NCI-H1417 treated with DMSO at 0.1 percent for 48 hours (cell line): ENCODE measurements at places on chromosomes 1 and 21.
A peak's percentile ranks its signal among the peaks of the same experiment; 100 is the strongest.

DNA sequence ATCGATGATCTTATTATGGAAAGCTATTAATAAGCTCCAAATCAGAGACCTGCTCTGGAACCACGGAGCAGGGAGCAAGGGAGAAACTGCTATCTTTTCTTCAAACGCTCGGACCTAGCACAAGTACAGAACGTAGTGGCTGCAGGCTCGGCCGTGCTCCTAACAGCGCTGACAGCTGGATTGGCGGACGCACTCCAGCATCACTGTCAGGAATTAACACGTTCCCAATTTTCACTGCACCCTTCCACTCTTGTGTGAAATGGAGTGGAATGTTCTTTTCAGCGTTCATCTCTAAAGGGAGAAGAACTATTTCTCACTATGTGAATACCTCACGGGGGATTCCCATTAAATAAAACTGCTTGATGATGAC lies 106.9 kb downstream of the ZNF281 start:
- no peak for DNase-seq

GRCh38 chr1:52400131-52400530 lies 4.1 kb downstream of the ORC1 start:
- no peak for DNase-seq

- no peak for DNase-seq
Observed at GRCh38 chr1:93864175-93864574, 14.8 kb downstream of the DNTTIP2 start.

GRCh38 chr1:193406901-193407300 lies 220.5 kb upstream of the B3GALT2 start:
- no peak for DNase-seq

DNA sequence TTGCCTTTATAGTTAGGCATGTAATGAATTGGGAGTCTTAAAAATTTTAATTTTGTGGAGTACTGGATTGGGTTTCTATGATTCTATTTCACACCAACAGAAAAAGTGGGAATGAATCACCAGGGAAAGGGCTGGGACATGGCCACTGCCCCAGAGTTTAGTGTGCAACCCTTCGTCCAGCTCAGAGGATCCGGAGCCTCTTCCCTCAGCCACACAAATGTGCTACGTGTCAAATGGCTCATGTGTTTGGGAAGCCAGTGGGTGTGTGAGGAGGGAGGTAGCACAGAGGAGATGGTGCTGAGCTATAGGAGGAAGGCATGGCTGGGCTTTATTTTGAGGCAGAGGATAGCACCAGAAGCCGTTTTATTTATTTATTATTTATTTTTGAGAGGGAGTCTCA lies 247.3 kb downstream of the SIPA1L2 start:
- DNase-seq = no peak

DNA sequence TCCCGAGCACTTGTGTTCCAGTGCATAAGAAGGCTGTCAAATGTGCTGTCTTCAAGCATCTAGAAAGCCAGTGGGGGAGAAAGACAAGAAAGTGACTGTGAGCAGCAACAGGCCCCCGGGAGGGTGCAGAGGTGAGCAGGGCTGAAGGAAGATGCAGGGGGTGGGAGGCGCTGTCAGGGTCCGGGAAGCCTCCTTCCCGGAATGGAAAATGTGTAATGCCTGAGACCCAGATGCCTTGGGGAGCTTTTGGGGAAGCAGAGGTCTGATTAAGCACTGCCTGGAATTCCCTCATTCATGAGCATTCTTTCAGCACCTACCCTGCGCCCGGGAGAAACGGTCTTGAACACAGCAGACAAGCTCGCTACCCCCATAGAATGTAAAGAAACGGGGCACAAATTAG lies 1.3 kb downstream of the NPHP4 start:
- DNase-seq = no peak

DNA sequence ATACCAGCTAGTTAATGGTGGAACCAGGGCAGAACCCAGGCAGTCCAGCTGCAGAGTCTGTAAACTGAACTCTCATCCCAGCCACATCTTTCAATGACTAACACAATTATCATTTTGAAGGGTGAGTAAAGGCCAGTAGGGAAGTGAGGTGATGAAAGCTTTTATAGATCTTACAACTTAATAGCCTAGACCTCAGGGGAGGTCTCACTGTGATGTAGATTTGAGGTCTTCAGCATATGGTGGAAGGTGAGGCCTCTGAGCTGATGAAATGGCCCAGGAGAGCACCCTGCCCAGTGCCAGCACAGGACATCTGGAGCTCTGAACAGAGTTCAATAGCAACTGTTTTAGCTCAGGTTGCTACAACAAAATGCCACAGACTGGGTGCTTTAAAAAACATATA lies 44.8 kb upstream of the POU2F1 start:
- DNase-seq = no peak

GRCh38 chr1:201737352-201738060 lies 91.5 kb upstream of the IPO9 start:
- no peak for DNase-seq

DNA sequence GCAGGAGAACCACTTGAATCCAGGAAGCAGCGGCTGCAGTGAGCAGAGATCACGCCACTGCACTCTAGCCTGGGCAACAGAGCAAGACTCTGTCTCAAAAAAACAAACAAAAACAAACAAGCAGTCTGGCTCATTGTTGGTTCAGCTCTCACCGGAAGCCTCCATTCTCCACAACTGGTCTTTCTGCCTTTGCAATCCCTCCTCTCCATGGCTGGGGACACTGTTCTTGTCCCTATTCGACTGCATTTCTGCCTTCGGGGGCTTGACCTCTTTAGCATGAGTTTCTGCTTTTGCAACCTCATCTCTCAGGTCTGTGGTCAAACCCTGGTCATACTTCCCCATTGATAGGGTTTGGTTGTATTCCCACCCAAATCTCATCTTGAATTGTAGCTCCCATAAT lies 216.3 kb upstream of the NR5A2 start:
- no peak for DNase-seq

GRCh38 chr1:43443197-43443946 lies 10.4 kb downstream of the HYI start:
- DNase-seq = no peak

GRCh38 chr1:1290238-1290731 lies 10.0 kb downstream of the SCNN1D start:
- DNase-seq = no peak

- no peak for DNase-seq
Observed at GRCh38 chr1:114270282-114270681, 116.6 kb upstream of the SYT6 start.

- DNase-seq = no peak
Observed at GRCh38 chr1:195766709-195767108, 841.5 kb downstream of the KCNT2 start.

- DNase-seq = no peak
Observed at GRCh38 chr1:41423511-41424191, 60.8 kb downstream of the EDN2 start.

DNA sequence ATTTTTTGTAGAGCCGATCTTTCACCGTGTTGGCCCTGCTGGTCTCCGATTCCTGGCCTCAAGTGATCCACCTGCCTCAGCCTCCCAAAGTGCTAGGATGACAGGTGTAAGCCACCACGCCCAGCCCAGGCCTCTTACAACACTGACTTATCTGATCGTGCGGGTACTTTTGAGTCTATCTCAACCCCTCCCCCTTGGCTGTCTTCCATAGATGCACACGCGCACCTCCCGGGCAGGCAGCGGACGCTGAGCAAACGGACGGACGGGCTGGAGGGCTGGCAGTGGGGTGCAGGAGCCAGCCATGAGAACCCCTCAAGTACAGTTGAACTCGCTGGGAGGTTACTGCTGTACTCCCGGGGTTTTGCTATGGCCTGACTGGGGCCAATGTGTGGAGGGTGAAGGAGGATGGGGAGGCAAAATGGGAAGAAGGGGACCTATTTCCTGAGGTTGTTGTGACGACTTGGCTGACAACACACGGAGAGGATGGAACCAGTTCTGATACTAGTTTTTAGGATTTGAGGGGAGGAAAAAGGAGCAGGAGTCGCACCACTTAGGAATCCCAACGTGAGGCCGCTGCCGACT lies 959 bp downstream of the CD58 start:
- no peak for DNase-seq

DNA sequence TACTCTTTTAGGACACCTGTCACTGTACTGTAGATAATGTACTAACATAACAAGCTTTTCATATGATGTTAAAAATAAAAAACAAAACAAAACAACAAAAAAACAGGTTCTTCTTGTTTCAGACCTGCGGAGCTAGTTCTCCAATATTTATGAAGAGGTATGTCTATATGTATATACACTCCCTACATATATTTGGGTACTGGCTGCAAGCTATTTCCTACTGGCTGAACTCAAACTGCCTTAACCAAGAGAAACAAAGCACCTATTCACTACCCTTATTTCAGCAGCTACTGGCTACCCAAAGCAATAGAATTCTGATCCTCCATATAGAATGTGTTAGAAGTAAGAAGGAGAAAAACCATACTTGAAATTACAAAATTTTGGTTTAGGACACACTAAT lies 73.5 kb downstream of the ABL2 start:
- DNase-seq = no peak

DNA sequence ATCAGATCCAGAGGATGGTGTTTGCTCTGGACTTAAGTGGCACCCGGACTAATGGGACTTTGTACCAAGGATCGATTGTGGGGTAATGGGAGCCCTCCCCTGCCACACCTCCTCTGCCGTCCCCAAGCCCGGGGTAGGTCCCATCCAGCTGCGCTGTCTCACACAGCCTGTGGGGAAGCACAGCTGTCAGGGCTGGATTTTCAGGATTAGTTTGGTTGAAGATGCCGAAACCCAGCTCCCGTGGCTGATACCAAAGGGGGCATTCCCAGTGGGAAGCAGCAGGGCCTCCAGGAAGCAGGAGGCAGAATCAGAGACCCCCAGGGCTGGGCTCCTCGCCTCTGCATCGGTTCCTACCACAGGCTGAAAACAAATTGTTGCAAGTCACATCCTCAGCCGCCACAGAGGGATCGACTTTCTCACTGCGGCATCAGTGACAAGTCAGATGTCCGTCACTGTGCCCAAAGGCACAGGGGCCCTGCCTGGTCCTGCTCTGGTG lies 59.7 kb downstream of the MATN1 start:
- no peak for DNase-seq

DNA sequence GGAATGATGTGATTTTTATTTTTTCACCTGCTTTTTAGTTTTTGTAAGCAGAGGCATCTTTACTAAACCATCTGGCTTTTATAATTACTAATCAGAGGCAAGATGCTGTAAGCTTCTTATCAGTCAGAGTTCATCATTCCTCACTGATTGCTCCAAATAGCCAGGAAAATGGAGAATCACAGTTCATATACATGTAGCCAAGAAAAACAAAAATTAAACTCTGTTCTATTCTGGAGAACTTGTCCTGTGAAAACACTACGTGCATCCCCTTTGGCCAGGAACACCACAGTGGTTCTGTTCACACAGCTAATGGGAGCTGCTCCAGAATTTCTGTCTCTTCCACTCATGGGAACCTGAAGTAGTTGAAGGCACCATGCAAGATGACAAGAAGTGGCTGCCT lies 725.5 kb upstream of the CHRM3 start:
- no peak for DNase-seq

DNA sequence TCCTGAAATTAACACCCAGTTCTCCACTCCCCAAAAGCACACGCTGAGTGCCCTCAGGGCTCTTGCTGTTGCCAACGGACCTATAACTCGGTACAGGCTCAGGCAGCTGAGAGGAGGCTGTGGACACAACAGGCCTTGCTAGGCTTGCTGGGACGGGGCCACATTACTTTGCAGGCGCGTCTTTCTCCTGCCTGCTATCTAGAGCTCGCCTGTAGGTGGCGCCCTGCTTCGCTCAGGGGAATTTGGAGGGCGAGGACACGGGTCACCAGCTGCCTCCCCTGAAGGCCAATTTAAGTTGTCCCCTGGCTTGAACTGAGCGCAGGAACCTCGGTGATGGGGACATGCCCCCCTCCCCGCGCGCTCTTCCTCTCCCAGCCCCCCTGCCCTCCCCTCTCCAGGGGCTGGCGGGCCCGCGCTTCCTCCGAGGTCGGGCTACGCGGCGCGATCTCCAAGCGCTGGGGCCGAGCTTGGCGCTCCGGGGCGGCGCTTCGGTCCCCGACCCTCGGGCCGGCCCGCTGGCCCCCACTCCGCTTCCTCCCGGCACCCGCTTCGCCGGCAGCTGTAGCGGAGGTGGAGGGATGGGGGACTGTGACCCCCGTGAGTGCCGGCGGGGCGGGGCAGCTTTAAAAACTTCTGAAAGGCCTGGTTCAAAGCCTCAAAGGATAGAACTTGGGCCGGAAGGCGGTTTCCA lies 32.4 kb upstream of the NFIA start:
- no peak for DNase-seq

GRCh38 chr1:246503341-246503740 lies 3.7 kb downstream of the SMYD3 start:
- DNase-seq = peak; percentile 12

DNA sequence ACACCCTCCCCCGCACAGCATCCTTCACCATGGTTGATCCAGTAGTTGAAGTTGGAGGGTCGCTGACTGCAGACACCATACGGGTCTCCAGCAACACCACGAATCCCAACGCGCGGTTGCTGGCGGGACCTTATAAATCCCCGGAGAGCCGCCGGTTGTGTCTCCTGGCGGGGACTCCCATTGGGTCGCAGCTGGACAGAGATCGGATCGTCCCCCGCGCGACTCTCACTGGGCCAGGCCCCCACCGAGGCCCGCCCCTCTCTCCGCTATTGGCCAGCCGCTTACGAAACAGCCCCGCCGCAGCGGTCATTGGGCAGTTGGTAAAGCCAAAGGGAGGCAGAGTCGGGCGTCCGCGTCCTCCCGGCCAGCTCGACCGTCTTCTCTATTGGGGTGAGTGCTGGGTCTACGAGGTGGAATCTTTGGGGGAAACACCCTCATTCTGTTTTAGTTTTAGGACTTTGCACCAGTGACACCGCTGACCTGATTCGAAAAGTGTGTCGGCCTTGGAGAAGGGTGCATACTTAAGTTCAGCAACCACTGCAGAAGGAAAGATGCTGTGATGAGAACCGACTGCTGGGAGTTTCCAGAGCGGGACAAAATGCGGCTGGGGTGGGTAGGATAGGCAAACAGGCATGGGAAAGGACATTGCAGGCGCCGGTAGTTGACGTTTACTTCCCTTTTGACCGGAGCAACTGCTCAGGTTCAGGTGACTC lies 27.4 kb downstream of the RABIF start:
- DNase-seq = peak; percentile 73

DNA sequence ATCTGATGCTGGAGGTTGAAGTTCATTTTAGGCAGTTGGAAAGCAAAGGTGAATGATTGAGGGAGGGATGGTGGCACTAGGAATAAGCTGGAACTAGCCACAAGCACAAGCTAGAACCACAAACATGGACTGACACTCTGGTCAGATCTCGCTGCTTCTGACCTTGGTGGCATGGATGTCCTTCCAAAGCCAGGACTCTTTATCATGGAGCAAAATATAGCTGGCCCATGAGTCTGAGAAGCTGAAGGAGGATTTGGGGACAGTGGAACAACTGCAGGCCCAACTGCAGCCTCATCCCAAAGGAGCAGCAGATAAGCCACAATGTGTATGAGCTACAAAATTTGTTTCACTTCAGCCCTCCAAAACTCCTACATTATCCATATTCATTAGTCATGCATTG lies 35.5 kb downstream of the SRSF11 start:
- DNase-seq = no peak

GRCh38 chr1:197807216-197807615 lies 31.9 kb upstream of the DENND1B start:
- DNase-seq = no peak

- no peak for DNase-seq
Observed at GRCh38 chr1:44747878-44748277, 8.2 kb downstream of the KIF2C start.
